ENCODE measurements at places on chromosomes 6 and 20.

DNA sequence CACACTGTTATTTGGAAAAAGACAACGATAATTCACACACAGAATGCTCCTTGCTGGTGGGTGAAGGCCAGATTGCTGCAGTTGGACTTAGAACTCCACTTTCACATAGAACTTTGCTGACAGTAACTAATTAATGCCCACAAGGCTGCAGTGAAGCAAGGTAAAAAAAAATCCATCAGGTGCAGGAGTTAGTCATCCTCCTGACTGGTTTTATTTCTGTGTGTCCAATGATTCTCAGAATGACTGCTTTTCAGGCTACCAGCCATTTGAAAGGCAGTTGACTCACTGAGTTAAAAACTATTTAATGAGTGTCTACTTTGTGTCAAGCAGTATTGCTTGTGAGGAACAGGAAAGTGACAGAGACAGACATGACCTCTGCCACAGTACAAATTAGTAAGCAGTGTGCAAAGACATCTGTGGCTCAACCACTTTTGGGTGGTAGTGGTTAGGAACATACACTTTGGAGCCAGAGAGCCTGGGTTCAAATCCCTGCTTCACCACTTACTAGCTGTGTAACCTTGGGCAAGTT lies 41.9 kb downstream of the ELOVL5 start:
- no peak for DNase-seq

GRCh38 chr20:62238569-62239277 lies 402 bp downstream of the OSBPL2 start:
- no peak for DNase-seq

- DNase-seq, result no peak
Observed at GRCh38 chr6:42394881-42395620, 56.7 kb downstream of the TRERF1 start.

GRCh38 chr20:56443654-56444540 lies 24.5 kb upstream of the RTF2 start:
- no peak for DNase-seq

DNA sequence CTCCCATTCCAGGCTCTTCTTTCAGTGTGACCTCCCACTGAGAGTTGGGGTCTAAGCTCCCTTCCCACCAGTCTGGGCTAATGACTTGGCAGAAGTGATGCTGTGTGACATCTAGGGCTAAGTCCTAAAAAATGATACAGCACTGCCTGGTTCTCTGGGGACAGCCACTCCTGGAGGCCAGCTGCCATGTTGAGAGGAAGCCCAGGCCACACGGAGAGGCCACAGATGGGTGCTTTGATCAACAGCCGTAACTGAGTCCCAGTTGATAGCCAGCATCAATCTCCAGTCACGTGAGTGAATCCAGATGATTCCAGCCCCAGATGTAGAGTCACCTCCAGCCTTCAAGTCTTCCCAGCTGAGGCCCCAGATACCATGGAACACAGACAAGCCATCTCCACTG lies 13.8 kb downstream of the SUN5 start:
- no peak for DNase-seq

GRCh38 chr6:2977290-2977689 lies 5.9 kb upstream of the SERPINB6 start:
- DNase-seq, result no peak

GRCh38 chr20:31617432-31618104 lies 12.5 kb downstream of the ID1 start:
- no peak for DNase-seq

DNA sequence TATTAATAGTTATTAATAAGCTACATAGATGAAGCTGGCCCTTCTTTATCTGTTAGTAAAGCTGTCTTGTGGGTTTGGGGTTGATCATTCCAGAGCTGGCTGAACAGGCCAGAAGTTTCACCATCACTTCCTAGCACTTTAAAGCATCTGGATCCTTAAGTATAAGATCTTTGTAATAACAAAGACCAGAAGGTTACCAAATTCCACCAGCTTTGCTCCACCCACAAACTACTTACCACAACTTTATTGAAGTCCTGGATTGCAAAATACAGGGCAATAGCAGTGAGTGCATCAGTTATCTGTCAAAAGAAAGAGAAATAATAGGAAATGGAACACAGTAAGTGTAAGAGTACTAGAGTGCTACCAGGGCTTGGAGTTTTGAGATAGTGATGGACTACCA lies 33.0 kb downstream of the PIGU start:
- no peak for DNase-seq

DNA sequence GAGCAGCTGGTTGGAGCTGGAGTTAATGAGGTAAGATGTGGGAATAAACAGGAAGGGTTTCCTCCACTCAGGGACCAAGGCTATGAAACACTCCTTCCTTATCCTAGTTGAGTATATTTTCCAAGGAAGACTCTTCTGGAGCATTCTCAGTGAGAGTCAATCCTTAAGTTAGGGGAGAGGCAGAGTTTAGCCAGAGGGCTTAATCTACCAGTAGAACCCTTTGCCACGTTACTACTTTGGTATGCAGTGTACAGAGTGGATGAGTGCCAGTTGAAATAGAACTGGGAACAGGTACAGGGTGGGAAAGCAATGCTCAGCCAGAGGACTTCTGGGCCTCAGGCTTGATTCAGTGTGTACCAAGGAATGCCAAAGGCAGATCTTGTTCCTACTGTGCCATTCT lies 114.3 kb downstream of the UBE3D start:
- no peak for DNase-seq

DNA sequence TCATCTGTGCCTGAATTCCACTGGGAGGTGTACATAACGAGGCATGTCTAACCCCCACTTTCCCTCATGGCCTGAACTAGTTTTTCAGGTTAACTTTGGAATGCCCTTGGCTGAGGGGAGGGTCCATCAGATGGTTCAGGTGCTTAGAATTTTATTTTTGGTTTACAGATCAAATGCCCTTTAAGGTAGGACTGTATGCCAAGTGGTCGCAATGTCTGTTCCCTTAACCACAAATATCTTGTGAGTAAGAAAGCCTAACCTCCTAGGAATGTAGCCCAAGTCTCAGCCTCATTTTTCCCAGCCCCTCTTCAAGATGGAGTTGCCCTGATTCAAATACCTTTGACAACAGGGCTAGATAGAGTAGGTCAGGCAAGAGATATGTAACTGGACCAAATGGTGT lies 78.4 kb downstream of the RNASET2 start:
- DNase-seq, result no peak

- DNase-seq, result no peak
Observed at GRCh38 chr6:111714416-111715270, 109.0 kb upstream of the TRAF3IP2 start.

DNA sequence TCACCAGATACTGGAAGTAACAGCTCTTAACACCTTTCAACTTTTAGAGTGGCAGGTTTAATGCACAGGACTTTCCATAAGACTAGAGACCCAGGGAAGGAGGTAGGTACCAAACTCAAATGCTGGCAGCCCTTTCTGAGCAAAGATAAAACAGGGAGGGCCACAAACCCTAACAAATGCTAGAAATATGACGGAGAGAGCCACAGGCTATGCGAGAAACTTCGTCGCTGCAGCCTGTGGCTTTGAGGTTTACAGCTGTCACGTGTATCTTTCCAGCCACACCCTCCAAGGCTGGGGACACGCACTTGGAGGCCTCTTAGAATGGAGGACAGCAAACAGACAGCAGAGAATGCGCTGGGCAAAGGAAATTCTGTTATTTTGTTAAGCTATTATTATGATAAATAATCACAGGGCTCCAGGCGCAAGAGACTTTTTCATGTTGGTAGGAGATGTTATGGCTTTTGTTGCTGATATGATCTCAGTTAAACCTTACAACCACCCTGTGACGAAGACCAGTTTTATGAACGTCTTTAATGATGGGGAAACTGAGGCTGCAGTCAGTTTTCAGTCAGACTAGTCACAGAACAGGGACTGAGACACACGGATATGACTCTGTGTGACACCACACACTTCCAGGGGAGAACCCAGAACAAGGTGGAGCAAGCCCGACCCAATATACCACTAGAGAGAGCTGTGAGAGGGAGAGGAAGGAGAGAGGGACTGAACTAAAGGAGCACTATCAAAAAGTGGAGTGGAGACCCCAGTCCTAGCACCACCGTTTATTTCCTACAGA lies 2.0 kb downstream of the TRAM2 start:
- no peak for DNase-seq

DNA sequence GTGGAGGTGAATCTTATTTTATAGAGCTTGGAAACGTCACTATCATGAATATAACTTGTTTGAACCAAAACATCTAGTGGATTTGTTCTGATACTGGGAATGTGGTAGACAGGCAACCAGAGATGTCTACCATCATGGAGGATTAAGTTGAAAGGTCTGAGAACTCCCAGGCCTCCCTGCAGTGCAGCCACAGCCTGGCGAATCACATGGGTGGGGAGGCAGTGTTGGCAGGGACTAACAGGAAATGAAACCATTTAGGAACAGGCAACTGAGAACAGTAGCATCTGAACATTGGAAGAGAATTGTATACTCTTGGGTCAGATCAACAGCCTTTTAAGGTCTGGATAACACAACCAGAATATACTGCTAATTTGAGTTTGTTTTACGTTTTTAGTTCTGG lies 22.3 kb upstream of the CEP162 start:
- DNase-seq, result no peak

DNA sequence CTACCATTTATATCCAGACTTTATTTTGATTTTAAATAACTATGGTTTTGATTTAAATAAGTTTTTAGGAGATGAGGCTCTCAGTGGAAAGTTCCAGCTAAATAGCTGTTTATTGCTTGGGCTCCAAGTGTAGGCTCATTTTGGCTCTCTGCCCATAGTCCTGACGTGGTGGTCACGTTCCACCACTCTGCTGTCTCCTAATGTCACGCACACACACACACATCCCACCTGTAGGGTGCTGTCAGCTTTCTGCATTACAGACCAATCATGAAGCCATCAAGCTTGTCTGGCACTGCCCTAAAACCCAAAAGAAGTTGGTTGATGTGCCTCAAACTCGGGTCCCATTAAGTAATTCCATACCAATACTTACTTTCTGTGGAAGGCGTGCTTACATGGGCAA lies 45.4 kb downstream of the PANK2 start:
- no peak for DNase-seq

DNA sequence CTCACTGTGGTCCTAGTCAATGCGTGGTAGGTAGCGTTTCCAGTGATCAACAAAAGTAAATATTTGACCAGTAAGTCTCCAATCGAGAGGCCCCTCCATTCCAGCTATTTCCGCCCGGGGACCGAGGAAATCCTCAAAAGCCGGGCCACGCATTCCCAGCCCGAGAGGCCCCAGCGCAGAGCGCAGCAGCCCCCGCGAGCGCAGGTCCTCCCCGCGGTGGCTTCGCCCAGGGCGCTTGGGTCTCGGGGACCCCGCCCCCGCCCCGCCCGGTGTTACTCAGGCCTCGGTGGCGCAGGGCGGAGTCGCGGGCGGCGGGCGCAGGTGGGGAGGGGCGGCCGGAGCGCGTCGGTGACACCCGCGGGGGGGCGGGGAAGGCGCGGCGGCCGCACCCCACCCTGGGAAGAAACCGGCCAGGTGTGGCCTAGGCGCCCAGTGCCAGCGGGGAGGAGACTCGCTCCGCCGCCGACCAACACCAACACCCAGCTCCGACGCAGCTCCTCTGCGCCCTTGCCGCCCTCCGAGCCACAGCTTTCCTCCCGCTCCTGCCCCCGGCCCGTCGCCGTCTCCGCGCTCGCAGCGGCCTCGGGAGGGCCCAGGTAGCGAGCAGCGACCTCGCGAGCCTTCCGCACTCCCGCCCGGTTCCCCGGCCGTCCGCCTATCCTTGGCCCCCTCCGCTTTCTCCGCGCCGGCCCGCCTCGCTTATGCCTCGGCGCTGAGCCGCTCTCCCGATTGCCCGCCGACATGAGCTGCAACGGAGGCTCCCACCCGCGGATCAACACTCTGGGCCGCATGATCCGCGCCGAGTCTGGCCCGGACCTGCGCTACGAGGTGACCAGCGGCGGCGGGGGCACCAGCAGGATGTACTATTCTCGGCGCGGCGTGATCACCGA lies at the start of gene DSP:
Gene DSP (plus strand): TSS at position 497 of the 890 bp plus-strand sequence. CDS start 245 bp downstream, at position 742.
- no peak for DNase-seq

DNA sequence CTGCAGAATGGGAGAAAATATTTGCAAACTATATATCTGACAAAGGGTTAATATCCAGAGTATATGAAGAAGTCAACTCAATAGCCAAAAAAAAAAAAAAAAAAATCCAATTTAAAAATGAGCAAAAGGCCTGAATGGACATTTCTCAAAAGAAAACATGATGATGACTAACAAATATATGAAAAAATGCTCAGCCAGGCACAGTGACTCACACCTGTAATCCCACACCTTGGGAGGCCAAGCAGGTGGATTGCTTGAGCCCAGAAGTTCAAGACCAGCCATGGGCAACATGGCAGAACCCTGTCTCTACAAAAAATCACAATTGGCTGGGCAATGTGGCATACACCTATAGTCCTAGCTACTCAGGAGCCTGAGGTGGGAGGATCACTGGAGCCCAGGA lies 2.1 kb upstream of the ECHDC1 start:
- DNase-seq, result no peak

GRCh38 chr6:130776287-130776925 lies 50.8 kb upstream of the SMLR1 start:
- no peak for DNase-seq

DNA sequence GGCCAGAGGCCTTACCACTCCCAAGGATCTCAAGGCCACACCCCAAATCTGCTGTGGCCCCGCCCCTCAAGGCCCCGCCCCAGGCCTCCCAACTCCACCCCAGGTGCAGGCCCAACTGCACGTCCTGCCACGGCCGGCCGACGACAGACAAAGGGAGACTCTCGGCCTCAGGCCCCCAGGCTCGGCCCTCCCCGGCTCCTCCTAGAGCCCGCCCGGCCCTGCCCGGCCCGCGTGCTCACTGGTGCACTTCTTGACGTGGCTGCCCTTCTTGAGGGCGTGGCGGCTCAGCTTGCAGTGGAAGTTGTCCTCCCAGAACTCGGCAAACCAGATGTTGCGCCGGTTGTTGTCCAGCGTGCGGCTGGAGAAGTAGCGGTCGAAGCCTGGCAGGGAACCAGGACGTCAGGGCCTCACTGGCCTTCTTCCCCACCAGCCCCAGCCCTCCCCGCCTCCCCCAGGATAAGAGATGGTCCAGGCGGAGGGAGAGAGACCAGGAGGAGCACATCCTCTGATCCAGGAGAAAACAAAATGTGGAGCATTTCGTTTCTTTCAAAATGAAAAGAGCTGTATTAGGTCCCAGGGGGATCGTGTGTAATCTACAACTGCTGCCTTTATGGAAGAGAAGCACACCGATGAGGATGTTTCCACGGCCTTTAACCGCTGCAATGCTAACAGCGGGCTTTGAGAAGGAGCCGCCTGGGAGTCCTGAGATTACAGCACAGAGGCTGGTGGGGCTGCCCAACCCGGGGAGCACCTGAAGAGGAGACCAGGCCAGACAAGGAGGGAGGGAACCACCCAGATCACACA lies 89.4 kb downstream of the GRM4 start:
- DNase-seq, result no peak

- DNase-seq, result no peak
Observed at GRCh38 chr6:148453906-148454305, 111.3 kb downstream of the SASH1 start.

- DNase-seq, result no peak
Observed at GRCh38 chr20:5214826-5215225, 88.0 kb downstream of the CDS2 start.

DNA sequence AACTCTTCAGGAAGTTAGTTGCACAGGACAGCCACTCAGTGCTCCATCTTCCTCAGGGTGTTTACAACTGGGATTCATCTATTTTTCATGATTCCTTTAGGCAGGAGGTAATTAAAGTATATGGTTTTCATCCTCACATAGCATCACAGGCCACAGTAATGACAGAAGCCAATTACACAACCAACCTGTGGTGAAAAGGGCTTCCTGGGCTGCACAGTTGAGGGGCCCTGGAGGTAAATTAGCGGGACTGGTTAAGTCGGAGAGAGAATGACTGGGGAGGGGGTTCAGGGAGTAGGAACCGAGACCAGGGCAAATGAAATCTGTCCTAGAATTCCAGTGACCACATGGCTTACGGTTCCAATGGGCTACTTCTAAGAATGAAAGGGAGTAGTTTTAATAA lies 37.0 kb downstream of the BAK1 start:
- no peak for DNase-seq

Data from stimulated activated CD4-positive, alpha-beta T cell treated with anti-CD3 and anti-CD28 coated beads, TNF-alpha, amount 100 ng/mL, for 1 hour (primary cell).